A549 treated with AZD2906 at 1 μM for 4 hours (cell line): ENCODE measurements at places on chromosomes 1 and 21. TPM values are rescaled to one million over a fixed set of nuclear protein-coding genes. Genes with fewer than 3 reads are reported as not detected.

SETD4 gene
- 8.8 to 10.5 TPM (median 9.7 TPM) in 5 replicates for total RNA-seq

FCRLB gene
- 1.0 to 1.8 TPM (median 1.7 TPM) in 5 replicates for total RNA-seq

ADGRL4 gene
- total RNA-seq: not detected in 5 replicates

EXTL1 gene
- 0.01 to 0.02 TPM in 2 of 5 replicates, not detected in the others for total RNA-seq

GBP6 gene
- not detected in 5 replicates for total RNA-seq

RUNX3 gene
- total RNA-seq: 4.7 to 6.0 TPM (median 5.6 TPM) in 5 replicates

INSRR gene
- not detected in 5 replicates for total RNA-seq

NBPF6 gene
- total RNA-seq: 0.02 TPM in 1 of 5 replicates, not detected in the others

ERICH3 gene
- total RNA-seq: not detected in 5 replicates

CAMK2N1 gene
- 57.0 to 70.3 TPM (median 63.2 TPM) in 5 replicates for total RNA-seq

PLD5 gene
- 1.9 to 2.9 TPM (median 2.1 TPM) in 5 replicates for total RNA-seq

STX12 gene
- 8.1 to 9.4 TPM (median 8.7 TPM) in 5 replicates for total RNA-seq

ESPN gene
- total RNA-seq: 0.43 to 0.79 TPM (median 0.53 TPM) in 5 replicates

EEIG2 gene
- total RNA-seq: 3.6 to 6.3 TPM (median 4.9 TPM) in 5 replicates

LCE1F gene
- total RNA-seq: not detected in 5 replicates

CHODL gene
- total RNA-seq: not detected in 5 replicates

ARHGAP30 gene
- 0.07 to 0.09 TPM (median 0.07 TPM) in 5 replicates for total RNA-seq

TCEA3 gene
- total RNA-seq: 0.34 to 0.70 TPM (median 0.62 TPM) in 5 replicates

SH2D1B gene
- 0.10 to 0.20 TPM (median 0.10 TPM) in 5 replicates for total RNA-seq

VAMP3 gene
- total RNA-seq: 65.3 to 77.7 TPM (median 71.9 TPM) in 5 replicates

AK5 gene
- 4.6 to 9.1 TPM (median 5.8 TPM) in 5 replicates for total RNA-seq

CA6 gene
- not detected in 5 replicates for total RNA-seq

FAM72C gene
- total RNA-seq: 3.6 to 5.9 TPM (median 4.8 TPM) in 5 replicates

EDN2 gene
- 35.9 to 53.7 TPM (median 46.3 TPM) in 5 replicates for total RNA-seq

ANKRD65 gene
- 0.03 to 0.10 TPM (median 0.07 TPM) in 3 of 5 replicates, not detected in the others for total RNA-seq

SOAT1 gene
- total RNA-seq: 21.0 to 31.3 TPM (median 28.2 TPM) in 5 replicates

CHI3L1 gene
- total RNA-seq: 0.11 TPM in 1 of 5 replicates, not detected in the others

PRR9 gene
- 0.05 TPM in 1 of 5 replicates, not detected in the others for total RNA-seq

BARHL2 gene
- not detected in 5 replicates for total RNA-seq

CFAP45 gene
- 0.49 to 0.67 TPM (median 0.55 TPM) in 5 replicates for total RNA-seq

TTLL10 gene
- total RNA-seq: not detected in 5 replicates

TNFAIP8L2 gene
- total RNA-seq: not detected in 5 replicates

FLAD1 gene
- 38.0 to 45.6 TPM (median 44.1 TPM) in 5 replicates for total RNA-seq

DHDDS gene
- 21.9 to 29.9 TPM (median 22.2 TPM) in 5 replicates for total RNA-seq

SAMD11 gene
- 14.0 to 25.0 TPM (median 23.6 TPM) in 5 replicates for total RNA-seq

SYT11 gene
- total RNA-seq: 1.00 to 1.4 TPM (median 1.2 TPM) in 5 replicates

TRIM63 gene
- total RNA-seq: 1.8 to 2.9 TPM (median 2.3 TPM) in 5 replicates

SPATA1 gene
- total RNA-seq: 0.66 to 1.1 TPM (median 0.80 TPM) in 4 of 5 replicates, not detected in the other

NUF2 gene
- 23.0 to 30.7 TPM (median 25.2 TPM) in 5 replicates for total RNA-seq

PRCC gene
- total RNA-seq: 70.1 to 77.8 TPM (median 71.0 TPM) in 5 replicates

RNF186 gene
- not detected in 5 replicates for total RNA-seq

SOX13 gene
- total RNA-seq: 19.7 to 24.6 TPM (median 23.9 TPM) in 5 replicates

PDE9A gene
- 1.2 to 1.5 TPM (median 1.3 TPM) in 5 replicates for total RNA-seq

LDLRAD1 gene
- not detected in 5 replicates for total RNA-seq

FHL3 gene
- 9.8 to 11.6 TPM (median 10.8 TPM) in 5 replicates for total RNA-seq

CD5L gene
- total RNA-seq: not detected in 5 replicates
